Epithelial cell of esophagus (primary cell): ENCODE measurements at places on chromosomes 1 and 21.
A peak's percentile ranks its signal among the peaks of the same experiment; 100 is the strongest.

GRCh38 chr21:15848634-15849560, 119.1 kb downstream of the USP25 start:
- DNase-seq, result peak; percentile 85

DNA sequence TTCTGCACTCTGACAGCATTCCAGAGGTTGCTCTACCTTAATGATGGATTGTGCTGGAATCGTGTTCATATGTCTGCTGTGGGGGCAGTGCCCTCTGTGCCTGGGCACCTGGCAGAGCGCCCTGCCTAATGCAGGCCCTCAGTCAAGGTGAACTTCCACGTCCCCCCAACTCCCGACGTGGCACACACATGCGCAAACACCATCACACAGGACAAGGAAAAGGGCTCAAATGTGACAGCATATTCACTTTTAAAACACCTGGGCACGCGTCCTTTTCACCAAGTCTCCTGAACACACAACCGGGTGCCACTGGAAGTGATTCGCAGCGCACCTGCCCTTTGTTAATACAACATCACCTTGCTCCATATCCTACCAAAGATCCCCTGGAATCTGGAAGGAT, 11.7 kb downstream of the TPRG1L start:
- DNase-seq, result no peak

- DNase-seq, result no peak
Observed at GRCh38 chr21:31204801-31205200, 139.3 kb downstream of the TIAM1 start.

DNA sequence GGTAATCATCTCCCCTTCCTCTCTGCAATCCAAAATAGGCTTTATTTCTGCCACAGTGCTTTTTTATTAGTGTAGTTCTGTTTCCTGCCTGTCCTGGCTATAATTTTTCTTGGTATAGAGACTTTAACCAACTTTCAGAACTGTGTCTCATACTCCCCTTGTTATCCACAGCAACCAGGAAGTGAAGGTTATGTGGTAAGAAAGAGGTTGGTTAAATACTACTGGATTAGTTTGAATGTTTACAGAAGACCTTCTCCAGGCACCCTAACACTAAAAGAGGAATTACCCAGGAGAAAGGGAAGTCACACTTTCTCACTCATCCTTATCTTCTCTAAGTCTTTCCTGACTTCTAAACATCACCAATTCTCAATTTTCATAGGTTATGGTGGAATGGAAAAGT, 17.8 kb upstream of the TNFSF4 start:
- no peak for DNase-seq

GRCh38 chr1:2314803-2315673, 76.3 kb downstream of the MORN1 start:
- DNase-seq, result no peak

DNA sequence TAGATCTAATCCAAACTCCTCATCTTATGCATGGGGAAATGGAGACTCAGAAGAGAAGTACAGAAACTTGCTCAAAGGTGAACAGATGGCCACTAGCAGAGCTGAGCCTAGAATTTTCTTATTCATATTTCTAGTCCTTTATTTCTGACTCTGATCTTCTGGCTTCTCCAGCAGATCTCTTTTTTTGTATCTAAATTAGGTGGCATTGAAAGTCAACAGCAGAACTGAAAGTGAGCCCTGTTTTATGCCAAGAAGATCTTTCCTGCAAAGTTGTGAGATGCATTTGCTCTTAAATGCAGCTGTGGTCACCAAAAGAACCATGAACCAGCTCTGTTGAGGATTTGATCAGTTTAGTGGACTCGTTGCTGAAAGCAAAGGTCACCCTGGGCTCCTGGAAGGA, 75.5 kb downstream of the KAZN start:
- DNase-seq, result no peak

DNA sequence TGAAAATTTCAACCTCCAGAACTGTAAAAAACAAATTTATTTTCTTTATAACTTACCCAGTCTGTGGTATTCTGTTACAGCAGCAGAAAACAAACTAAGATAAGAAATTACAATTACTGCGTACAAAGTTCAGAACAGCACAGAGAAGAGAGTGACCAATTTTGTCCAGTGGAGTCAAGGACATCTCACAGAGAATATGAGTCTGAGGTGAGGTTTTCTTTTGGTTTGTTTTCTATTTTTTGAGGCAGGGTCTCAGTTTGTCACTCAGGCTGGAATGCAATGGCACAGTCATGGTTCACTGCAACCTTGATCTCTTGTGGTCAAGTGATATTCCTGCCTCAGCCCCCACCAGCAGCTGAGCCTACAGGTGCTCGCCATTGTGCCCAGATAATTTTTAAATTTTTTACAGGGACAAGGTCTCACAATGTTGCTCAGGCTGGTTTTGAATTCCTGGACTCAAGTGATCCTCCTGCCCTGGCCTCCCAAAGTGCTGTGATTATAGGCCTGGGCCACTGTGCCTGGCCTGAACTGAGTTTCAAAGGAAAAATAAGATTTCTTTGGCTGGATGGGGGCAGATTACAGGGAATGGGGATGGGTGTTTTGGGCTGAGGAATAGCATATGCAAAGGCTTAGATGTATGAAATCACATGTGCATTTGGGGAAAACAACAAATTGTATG, 201.1 kb upstream of the USP24 start:
- DNase-seq, result no peak

GRCh38 chr21:18677632-18678031, 274.0 kb upstream of the TMPRSS15 start:
- no peak for DNase-seq

DNA sequence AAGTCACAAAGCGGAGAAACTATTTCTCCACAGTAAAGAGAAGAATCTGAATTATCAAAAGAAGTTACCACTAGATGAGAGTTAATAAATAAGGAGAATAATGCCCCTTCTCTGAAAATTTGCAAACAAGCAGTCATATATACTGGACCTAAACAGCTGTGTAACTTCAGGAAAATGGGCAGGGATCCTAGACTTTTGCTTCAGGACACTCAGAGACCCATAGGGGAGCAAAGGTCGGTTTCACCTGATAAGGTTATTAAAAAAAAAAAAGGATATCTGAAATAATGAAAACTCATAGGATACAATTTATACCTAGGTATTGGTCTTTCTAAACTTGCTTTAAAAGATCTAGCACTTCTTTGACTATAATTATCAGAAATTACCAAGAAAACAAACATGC, 191.4 kb downstream of the KCNH1 start:
- no peak for DNase-seq
